Activated CD8-positive, alpha-beta memory T cell treated with anti-CD3 and anti-CD28 coated beads for 4 hours (primary cell): ENCODE measurements at places on chromosomes 11 and 22.
A peak's percentile ranks its signal among the peaks of the same experiment; 100 is the strongest.

DNA sequence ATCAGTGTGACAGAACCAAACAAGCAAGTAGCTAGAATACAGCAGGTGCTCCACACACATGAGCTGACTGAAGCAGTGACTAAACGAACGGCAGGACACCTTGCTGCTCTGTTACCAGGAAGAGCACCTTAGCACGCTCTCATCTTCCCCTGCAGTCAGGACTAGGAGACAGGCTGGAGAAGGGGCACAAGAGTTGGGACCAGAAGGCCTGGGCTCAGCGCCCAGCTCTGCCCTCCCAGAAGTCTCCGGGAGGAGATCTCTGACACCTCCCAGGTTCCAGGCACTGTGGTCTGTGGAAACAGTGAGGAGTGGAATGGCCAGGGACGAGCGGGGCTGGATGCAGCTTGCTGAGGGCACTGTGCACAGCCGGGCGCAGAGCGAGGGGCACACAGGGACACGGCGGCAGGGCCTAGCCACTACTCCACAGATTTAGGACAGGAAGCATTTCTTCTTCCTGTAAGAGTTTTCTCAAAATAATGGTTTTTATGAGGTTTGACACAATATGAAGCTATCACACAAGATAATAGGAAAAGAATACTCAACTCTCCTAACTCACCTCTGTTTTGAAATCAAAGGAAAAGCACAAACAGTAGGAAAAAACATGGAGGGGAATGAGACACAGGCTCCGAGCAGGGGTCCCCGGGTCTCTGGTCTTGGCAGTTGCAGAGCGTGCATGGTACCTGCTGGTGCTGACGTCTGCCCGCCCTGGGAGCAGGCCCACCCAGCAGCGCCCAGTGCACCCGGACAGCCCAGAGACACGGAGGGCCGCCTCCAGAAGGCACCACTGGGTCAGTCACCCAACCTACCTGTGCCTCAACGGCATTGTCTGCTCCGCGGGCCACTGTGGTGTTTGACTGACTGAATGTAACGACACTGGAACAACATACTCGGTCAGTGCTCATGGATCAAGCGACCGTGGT is 67.6 kb downstream of the NCAPD3 start:
- no peak for DNase-seq

DNA sequence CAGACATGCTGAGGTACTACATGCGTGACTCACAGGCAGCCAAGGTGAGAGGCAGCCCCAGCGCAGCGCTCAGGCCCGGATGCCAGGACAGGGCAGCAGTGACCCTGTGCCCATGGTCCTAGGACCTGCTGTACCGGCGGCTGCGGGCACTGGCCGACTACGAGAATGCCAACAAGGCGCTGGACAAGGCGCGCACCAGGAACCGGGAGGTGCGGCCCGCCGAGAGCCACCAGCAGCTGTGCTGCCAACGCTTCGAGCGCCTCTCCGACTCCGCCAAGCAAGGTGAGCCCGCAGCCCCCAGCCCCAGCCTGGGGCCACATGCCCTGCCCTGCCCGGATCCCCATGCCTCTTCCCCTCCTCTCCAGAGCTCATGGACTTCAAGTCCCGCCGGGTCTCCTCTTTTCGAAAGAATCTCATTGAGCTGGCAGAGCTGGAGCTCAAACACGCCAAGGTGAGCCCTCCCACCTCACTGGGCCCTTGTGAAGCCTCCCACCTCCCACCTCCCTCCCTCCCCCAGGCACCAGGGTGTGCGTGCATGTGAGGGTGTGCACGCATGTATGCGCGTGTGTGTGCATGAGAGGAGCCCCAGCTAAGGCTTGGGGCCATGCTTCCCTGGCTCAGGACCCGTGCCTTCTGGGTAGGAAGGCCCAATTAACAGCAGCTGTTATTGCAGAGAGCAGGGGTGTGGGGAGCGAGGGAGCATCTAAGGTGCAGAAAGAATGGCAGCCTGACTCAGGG is 5.3 kb downstream of the CFL1 start:
- DNase-seq, result no peak

DNA sequence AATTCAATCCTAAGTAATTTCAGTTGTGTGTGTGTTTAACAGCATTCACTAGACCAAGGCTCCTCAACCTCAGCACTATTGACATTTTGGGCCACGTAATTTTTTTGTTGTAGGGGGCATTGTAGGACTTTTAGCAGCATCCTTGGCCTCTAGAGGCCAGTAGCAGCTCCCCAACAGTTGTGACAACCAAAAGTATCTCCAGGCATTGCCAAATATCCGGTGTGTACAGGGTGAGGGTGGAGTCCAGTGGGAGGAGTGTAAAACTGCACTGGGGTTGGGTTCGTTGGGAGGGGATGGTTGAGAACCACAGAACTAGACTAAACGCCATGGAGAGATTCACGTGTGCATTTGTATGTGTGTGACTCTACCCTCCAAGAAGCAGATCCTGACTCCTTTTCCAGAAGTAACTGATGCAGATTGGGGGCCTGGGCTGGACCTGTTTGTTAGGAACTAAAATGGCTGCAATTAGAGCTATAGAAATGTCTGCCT is 5.9 kb upstream of the PHF21A start:
- DNase-seq, result no peak

- DNase-seq, result no peak
These were observed 90.4 kb upstream of the SHISAL1 start for GRCh38 chr22:44403166-44403565.

DNA sequence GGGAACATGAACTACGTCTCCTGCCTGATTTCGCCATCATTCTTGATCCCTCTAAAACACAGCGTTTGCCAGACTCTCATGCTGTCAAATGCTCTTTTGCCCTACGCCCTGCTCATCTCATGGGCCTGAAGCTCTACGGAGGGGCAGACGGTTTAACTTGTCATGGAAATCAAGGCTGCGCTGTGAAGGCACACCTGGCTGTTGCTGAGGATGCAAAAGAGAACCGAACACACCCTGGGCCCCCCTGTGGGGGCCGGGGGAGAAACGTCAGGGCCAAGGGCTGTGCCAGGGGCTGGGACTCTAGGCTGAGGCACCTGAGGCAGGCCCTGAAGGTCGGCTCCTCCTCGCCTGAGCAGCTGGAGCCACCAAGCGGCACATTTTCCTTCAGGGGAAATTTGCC is 957.2 kb downstream of the BRD1 start:
- DNase-seq, result no peak

- DNase-seq, result no peak
These were observed 4.2 kb downstream of the ARHGAP1 start for GRCh38 chr11:46696212-46696558.

- DNase-seq, result no peak
These were observed 332.8 kb upstream of the C11orf87 start for GRCh38 chr11:109089144-109089543.

- no peak for DNase-seq
These were observed 11.8 kb upstream of the APLNR start for GRCh38 chr11:57248780-57249383.

- no peak for DNase-seq
These were observed 15.5 kb upstream of the TMPRSS5 start for GRCh38 chr11:113721462-113722066.

GRCh38 chr11:133934599-133935550 is 21.9 kb downstream of the IGSF9B start:
- DNase-seq, result no peak

- no peak for DNase-seq
These were observed 7.2 kb downstream of the FLI1 start for GRCh38 chr11:128701086-128701485.

GRCh38 chr11:7597620-7598019 is 75.7 kb downstream of the CYB5R2 start:
- DNase-seq, result no peak

GRCh38 chr11:73013021-73013420 is 129.1 kb downstream of the FCHSD2 start:
- no peak for DNase-seq

GRCh38 chr22:44623771-44624510 is 78.1 kb upstream of the PRR5 start:
- DNase-seq, result no peak

DNA sequence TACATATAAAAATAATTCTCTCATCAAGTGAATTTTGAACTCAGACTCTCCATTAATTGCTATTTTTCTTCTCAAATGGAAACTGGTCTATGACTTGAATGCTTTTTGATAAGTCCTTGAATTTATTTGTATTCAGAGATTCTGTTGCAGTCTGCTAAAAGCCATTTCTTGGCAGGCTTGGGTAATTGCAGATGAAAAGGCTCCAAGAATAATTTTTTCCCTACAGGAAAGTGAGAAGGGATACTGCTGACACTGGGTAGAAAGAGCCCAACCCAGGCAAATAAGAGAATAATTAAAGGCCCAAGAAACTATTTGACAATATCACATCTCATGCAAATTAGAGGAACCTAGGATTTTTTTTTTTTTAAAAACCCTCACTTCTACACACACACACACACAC is 246.5 kb upstream of the DDI1 start:
- DNase-seq, result no peak

DNA sequence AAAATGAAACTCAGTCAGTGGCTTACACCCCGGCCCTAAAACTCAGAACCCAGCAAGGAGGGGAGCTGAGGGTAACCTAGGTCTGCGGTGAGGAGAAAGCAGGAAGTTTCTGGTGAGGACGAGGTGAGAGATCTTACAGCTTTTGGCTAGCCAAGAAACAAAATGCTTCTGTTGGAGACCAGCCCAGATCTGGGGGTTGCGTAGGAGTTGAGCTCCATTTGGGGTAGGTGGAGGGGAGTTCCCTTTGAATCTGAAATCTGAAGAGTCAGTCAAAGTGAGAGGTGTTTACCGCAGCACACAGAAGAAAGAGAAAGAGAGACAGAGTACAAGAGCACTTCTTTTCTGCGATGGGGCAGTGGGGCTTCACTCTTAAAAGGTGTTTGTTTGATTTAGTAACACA is 29.6 kb downstream of the EHF start:
- DNase-seq, result peak; percentile 45

- no peak for DNase-seq
These were observed 21.4 kb downstream of the KCNQ1 start for GRCh38 chr11:2466069-2466801.

DNA sequence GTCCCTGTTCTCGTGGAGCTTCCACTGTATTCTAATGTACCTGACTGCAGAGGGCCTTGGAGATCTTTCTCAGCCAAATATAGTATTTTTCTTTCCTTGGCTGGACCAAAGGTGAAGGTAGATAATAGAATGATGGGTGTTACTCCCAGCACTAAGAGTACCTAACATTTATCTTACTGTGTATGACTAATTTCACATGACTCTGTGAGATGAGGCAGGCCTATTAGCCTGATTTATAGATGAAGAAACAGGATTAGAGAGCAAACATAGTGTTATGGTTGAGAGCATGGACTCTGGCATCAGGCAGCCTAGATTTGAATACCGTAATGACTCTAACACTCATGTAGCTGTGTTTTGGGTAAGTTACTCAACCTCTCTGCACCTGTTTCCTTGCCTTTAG is 2.7 kb downstream of the ACO2 start:
- DNase-seq, result no peak

GRCh38 chr22:20792966-20793728 is 19.2 kb downstream of the SERPIND1 start:
- no peak for DNase-seq

GRCh38 chr11:44711113-44711786 is 15.5 kb upstream of the TSPAN18 start:
- no peak for DNase-seq

DNA sequence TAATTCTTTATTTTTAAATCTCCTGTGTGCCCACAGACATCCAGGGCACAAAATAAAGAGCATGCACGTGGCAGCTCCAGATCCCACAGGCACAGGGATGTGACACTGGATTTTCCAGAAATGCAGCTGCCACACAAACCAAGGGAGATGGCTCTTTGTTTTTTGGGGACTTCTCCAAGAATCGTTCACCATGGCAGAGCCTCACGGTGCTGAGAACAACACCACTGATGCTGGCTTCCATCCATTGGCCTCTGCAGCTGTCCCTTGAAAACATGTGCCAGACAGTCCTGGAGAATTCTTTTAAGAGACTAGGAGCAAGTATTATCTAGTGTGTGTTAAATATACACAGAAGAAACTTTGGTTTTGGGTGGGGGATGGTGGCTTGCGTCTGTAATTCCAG is 108.4 kb upstream of the SLC22A12 start:
- DNase-seq, result no peak

- DNase-seq, result no peak
These were observed 23.4 kb downstream of the GTPBP1 start for GRCh38 chr22:38728871-38729796.

- DNase-seq, result no peak
These were observed 117.0 kb downstream of the MPPED1 start for GRCh38 chr22:43528601-43529360.

DNA sequence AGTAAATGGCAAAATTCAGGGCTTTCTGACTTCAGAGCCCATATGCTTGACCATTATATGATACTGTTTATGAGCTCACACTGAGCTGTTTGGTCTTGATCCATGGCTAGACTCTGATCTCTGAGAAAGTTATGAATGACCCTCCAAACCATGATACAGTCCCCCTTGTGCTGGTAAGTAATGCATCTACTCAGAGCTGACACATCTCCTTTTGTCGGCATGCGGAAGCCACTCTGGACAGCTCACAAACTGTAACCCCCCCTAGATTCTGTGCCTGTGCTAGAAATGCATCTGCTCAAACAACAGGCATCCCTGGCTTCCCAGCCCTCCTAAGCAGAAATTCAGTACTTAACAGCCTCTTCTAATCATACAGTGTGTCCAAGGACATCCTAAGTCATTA is 150.8 kb upstream of the RAG2 start:
- DNase-seq, result no peak

DNA sequence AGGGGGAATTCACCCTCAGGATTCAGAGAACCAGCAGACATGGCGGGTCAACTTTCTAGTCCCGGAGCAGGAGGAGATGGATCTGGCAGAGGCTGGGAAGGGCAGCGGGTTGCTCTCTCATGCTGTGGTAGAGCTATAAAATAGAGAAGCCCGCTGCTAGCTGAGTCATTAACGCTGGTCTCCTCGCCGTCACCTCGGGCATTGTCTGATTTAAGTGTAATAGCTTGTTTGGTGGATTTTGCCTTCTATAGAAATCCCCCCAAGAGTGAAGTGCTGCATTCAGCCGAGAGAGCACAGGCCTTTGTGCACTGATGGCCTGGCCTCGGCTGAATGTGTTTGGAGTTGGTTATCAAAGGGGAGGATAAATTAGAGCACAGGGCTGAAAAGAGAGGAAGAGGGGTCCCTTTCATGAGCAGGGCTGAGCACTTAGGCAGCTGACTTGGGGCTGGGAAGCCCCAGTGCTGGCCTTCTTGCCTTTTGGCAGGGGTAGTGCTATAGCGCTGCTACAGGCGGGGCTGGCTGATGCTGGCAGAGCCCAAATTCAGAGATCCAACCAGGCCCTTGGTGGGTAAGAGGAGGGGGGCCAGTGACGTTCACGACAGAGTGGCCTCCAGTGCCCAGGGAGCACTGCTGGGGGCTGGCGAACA is 161.1 kb upstream of the CADM1 start:
- no peak for DNase-seq

GRCh38 chr11:20621679-20622078 is 22.3 kb downstream of the SLC6A5 start:
- DNase-seq, result no peak

- DNase-seq, result no peak
These were observed 57.9 kb upstream of the MMP13 start for GRCh38 chr11:103013421-103013820.

- no peak for DNase-seq
These were observed 101.0 kb downstream of the AMOTL1 start for GRCh38 chr11:94869186-94869585.

- DNase-seq, result no peak
These were observed 714 bp downstream of the SDF2L1 start for GRCh38 chr22:21642584-21643448.

- DNase-seq, result no peak
These were observed 528 bp downstream of the FIBP start for GRCh38 chr11:65887723-65888162.

GRCh38 chr11:128626913-128627665 is 39.7 kb upstream of the ETS1 start:
- DNase-seq, result no peak
